T-helper 2 cell (primary cell): ENCODE measurements at places on chromosomes 12 and 14.

GRCh38 chr14:65080960-65081747 is 21.2 kb downstream of the MAX start:
- no peak for DNase-seq

- no peak for DNase-seq
Measured at GRCh38 chr12:125239563-125239962, 174.3 kb downstream of the AACS start.

- DNase-seq, result no peak
Measured at GRCh38 chr12:100919116-100919515, 124.5 kb downstream of the ANO4 start.

- no peak for DNase-seq
Measured at GRCh38 chr12:41230756-41231155, 42.6 kb downstream of the PDZRN4 start.

DNA sequence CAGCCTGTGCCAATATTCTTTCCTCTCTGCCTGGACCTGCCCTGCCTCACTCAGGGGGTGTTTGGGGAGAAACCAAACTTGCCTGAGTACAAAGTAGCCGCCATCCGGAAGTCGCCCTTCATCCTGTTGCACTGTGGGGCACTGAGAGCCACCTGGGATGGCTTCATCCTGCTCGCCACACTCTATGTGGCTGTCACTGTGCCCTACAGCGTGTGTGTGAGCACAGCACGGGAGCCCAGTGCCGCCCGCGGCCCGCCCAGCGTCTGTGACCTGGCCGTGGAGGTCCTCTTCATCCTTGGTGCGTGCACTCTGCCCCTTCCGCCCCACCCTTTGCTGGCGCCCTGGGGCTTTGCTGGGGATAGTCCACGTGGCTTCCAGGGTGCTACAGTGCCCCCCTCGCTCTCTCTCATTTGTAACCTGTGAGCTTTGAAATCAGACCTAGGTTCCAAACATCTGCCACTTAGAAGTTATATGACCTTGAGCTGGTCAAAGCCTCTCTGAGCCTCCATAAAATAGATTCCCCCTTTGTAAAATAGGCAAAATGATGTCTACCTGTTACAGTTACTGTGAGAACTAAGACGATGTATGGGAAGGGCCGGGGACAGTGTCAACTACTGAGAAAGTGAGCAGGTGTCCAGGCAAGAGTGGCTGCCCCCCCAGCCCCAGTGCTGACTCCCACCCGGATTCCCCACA is 4.5 kb downstream of the KCNH3 start:
- DNase-seq, result no peak
